ENCODE measurements at places on chromosomes 6 and 20.
A peak's percentile ranks its signal among the peaks of the same experiment; 100 is the strongest.

- peak; percentile 39 for DNase-seq
Measured at GRCh38 chr6:151847064-151847463, 39.6 kb downstream of the ESR1 start.

- no peak for DNase-seq
Measured at GRCh38 chr20:35215066-35215956, 11.2 kb upstream of the MMP24 start.

- no peak for DNase-seq
Measured at GRCh38 chr20:62723351-62723750, 14.7 kb downstream of the NTSR1 start.

GRCh38 chr6:15343490-15344191 lies 97.8 kb downstream of the JARID2 start:
- DNase-seq = no peak

DNA sequence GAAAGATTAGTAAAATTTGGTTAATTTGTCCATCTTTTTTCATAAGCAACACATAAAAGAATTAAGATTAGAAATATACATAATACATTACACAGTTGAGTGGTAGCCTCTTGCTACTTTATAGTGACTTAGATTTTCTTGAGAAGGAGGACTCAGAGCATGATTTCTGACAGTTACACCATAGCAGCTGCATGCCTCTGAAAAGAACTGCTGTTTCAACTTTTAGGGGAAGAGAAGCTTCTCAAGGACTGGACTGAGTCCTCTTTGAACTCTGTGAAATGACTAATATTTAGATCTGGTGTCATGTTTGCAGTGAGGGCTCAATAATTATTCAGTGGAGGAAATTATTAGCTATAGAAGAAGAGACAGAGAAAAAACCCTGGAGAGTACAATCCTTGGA lies 272.5 kb downstream of the BTBD9 start:
- no peak for DNase-seq

GRCh38 chr20:44566018-44566417 lies 16.4 kb upstream of the PKIG start:
- no peak for DNase-seq

DNA sequence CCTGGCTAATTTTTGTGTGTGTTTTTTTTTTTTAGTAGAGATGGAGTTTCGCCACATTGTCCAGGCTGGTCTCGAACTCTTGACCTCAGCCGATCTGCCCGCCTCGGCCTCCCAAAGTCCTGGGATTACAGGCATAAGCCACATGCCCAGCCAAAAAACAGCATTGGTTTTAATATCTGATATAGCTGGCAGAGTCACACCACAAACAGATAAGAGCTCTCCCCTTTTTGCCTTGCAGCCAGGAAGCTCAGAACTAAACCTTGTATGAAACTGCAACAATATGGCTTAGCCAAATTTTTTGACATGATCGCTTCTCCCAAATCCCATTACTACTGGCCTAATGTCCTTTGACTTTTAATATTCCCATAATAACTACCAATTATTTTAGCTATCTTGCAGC lies 4.9 kb downstream of the ACOT8 start:
- no peak for DNase-seq

DNA sequence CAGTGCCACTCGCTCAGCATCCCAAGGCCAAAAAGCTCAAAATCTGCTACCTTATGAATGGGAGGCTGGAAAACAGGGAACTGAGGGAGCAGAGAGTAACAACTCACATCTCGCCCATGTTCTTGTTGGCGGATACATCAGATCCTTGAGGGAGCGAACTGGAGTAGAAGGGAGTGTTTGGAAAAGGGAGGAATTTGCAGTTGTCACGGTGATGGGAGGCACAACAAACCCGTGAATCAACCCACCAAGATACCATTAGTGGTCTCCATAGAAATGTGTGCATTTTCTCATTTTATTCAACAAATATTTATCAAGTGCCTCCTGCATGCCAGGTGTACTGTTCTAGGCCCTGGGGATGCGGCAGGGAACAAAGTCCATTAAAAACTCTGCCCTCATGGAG lies 212.1 kb downstream of the EYA2 start:
- DNase-seq = no peak

- no peak for DNase-seq
Measured at GRCh38 chr6:158680015-158680414, 30.2 kb downstream of the SYTL3 start.

DNA sequence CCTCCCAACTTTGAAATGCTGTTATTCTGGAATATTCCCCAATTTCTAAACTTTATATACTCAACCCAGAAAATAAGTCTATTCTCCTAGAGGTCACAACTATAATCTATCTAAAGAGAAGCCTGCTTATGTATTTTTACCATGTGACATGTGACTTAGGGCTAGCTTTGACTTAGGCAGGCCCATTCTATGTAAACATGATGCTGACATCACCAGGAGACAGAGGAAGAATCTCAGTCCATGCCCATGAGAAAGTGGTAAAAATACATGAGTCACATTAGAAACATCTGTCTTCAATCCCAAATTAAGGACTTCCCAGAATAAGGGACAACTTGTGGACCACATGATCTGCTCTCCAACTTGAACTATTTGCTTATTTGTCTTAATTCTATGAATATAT lies 113.6 kb upstream of the ID4 start:
- no peak for DNase-seq

- DNase-seq = no peak
Measured at GRCh38 chr6:109356237-109356636, 26.0 kb downstream of the CD164 start.

DNA sequence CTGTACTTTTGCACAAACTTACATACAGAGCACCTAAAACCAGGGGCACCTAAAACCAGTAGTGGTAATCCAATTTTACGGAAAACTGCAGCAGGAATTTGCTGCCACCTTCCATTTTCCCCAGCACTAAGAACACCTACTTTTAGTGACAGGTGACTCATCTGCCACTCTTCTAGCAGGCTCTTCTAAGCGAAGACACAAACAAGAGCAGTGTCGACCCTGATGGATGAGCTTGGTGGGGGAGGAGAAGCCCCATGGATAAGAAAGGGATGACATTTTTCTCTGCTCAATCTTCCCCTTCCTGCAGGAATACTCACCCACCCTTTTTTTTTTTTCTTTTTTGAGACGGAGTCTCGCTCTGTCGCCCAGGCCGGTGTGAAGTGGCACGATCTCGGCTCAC lies 116.9 kb downstream of the GMPR start:
- DNase-seq = no peak

DNA sequence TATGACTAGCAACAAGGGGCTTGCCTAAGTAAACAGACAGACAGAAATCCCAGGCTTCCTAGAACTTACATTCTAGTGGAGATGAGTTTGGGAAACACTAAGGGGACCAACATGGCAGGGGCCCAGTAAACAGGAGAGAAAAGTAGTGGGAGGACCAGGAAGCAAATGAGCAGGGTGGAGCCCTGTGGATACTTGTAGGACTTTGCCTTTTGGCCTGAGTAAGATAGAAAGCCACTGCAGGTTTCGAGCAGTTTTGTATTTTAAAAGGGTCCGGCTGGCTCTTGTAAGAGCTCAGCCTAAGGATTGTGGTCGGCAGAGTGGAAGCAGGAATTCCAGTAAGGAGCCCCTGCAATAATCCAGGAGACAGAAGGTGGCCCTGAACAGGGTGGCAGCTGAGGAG lies 125.5 kb downstream of the MAP3K7 start:
- no peak for DNase-seq

GRCh38 chr20:36523341-36523740 lies 18.0 kb upstream of the MYL9 start:
- DNase-seq = no peak

- DNase-seq = no peak
Measured at GRCh38 chr6:123036648-123037047, 40.6 kb downstream of the CLVS2 start.

GRCh38 chr6:101454106-101454676 lies 60.7 kb downstream of the GRIK2 start:
- no peak for DNase-seq

DNA sequence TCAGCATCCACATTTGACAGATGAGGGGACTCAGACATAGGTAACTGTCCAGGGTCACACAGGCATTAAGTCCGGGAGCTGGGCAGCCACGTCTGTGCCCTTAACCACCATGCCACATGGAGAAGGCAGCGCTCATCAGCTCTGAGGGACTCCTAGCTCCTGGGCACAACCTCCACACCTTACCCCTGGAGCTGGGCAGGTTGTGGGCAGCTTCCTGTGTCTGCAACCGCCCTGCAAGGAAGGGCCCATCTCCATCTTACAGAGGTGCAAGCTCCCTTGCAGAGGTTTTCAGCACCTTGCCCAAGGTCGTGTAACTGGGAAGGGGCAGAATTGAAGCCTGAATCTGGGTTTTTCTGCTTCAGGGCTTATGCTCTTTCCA lies 7.9 kb downstream of the CCDC167 start:
- no peak for DNase-seq

DNA sequence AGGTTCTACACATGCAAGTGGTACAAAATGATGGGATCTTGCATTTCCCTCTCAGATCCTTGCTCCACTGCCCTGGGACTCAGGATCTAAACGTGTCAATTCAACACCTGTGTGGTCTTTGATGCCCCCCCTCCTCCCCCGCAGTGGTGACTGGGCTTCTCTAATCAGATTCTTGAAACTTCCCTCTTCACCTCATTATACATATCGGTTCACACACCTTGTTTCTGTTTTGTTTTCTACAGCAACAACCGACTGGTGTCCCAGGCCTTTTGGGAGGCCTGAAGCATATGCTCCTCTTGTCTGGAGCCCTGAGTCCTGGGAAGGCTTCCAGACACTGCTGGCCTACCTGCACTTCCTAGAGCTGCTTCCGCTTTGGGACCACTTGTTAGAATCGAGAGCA lies 20.0 kb downstream of the SAMD3 start:
- DNase-seq = no peak

DNA sequence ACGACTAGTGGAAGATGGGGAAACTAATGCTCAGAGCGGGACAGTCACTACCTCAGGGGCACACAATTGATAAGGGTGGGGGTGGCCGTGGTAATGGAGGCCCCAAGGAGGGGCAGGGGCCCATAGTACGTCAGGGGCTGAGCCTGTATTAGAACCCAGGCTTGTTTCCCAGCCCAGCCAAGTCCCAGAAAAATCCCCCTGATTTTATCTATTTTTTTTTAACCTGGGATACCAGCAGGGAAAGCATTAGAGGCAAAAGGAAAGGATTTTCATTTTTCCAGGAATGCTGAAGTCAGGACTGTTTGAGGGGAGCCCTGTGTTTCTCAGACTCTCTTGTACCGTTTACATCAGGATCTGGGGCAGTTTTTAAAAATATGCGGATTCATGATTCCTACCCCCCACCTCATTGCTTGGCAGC lies 382 bp downstream of the MYH7B start:
- no peak for DNase-seq

DNA sequence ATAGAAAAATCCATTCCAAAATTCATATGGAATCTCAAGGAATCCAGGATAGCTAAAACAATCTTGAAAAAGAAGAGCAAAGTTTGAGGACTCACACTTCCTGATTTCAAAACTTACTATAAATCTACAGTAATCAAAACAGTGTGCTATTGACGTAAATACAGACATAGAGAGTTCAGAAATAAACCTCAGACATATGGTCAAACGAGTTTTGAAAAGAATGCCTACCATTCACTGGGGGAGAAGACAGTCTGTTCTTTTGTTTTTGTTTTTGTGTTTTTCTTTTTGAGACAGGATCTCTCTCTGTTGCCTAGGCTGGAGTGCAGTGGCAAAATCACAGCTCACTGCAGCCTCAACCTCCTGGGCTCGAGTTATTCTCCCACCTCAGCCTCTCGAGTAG lies 25.3 kb upstream of the PROKR2 start:
- DNase-seq = no peak

GRCh38 chr6:154602296-154602695 lies 91.8 kb upstream of the CNKSR3 start:
- no peak for DNase-seq

DNA sequence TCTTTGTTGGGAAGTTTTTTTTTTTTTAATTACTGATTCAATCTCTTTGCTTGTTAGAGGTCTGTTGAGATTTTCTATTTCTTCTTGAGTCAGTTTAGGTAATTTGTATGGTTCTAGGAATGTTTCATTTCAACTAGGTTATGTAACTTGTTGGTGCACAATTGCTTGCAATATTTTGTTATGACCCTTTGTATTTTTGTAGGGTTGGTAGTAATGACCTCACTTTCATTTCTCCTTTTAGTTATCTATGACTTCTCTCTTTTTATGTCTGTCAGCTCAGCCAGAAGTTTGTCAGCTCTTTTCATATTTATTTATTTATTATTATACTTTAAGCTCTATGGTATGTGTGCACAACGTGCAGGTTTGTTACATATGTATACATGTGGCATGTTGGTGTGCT lies 51.1 kb upstream of the SLC24A3 start:
- no peak for DNase-seq

GRCh38 chr6:25297039-25297441 lies 17.9 kb downstream of the CARMIL1 start:
- no peak for DNase-seq

DNA sequence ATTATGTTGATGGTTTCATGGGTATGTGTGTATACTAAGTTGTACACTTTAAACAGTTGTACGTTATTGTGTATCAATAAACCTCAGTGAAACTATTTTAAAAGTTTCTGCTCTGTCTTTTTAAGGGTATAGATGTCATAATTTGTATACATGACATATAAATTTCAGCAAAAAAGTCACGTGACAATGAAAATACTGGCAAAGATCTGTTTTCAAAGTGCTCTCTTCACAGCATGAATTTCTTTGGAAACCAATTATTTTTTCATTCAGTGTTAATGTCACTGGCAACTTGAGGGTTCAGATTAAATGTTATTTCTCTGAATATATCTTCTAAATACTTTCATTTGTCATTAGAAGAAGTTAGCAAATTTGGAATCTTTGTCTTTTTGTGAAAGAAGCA lies 91.7 kb upstream of the C6orf118 start:
- DNase-seq = no peak

- no peak for DNase-seq
Measured at GRCh38 chr6:56927538-56928453, 27.1 kb upstream of the BEND6 start.

- no peak for DNase-seq
Measured at GRCh38 chr20:35135867-35136586, 11.1 kb downstream of the EDEM2 start.

DNA sequence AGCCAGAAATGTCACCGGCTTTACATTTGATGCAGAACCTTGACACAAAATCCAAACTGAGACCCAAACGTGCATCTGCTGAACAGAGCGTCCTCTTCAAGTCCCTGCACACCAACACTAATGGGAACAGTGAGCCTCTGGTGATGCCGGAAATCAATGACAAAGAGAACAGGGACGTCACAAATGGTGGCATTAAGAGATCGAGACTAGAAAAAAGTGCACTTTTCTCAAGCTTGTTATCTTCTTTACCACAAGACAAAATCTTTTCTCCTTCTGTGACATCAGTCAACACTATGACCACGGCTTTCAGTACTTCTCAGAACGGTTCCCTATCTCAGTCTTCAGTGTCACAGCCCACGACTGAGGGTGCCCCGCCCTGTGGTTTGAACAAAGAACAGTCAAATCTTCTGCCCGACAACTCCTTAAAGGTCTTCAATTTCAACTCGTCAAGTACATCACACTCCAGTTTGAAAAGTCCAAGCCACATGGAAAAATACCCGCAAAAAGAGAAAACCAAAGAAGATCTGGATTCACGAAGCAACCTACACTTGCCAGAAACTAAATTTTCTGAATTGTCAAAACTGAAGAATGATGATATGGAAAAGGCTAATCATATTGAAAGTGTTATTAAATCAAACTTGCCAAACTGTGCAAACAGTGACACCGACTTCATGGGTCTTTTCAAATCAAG lies 108.4 kb downstream of the RTN4IP1 start:
- DNase-seq = no peak

GRCh38 chr20:1685304-1686052 lies 27.9 kb upstream of the SIRPG start:
- no peak for DNase-seq
